Activated naive CD8-positive, alpha-beta T cell treated with anti-CD3 and anti-CD28 coated beads for 36 hours (primary cell): ENCODE measurements at places on chromosomes 3 and 15. TPM values are rescaled to one million over a fixed set of nuclear protein-coding genes. Genes with fewer than 3 reads are reported as not detected.

DUOX1 gene
- total RNA-seq, result 0.14 TPM

SOX14 gene
- not detected for total RNA-seq

SH3BP5 gene
- 2.4 TPM for total RNA-seq

EXD1 gene
- not detected for total RNA-seq

SLC25A36 gene
- 61.4 TPM for total RNA-seq

LCMT2 gene
- total RNA-seq, result 12.4 TPM

FRMD5 gene
- total RNA-seq, result 0.42 TPM

GMPPB gene
- total RNA-seq, result 43.6 TPM

ZNF35 gene
- 6.9 TPM for total RNA-seq

ALDH1A3 gene
- total RNA-seq, result not detected

HYKK gene
- total RNA-seq, result 1.5 TPM

PRTG gene
- not detected for total RNA-seq

DNA sequence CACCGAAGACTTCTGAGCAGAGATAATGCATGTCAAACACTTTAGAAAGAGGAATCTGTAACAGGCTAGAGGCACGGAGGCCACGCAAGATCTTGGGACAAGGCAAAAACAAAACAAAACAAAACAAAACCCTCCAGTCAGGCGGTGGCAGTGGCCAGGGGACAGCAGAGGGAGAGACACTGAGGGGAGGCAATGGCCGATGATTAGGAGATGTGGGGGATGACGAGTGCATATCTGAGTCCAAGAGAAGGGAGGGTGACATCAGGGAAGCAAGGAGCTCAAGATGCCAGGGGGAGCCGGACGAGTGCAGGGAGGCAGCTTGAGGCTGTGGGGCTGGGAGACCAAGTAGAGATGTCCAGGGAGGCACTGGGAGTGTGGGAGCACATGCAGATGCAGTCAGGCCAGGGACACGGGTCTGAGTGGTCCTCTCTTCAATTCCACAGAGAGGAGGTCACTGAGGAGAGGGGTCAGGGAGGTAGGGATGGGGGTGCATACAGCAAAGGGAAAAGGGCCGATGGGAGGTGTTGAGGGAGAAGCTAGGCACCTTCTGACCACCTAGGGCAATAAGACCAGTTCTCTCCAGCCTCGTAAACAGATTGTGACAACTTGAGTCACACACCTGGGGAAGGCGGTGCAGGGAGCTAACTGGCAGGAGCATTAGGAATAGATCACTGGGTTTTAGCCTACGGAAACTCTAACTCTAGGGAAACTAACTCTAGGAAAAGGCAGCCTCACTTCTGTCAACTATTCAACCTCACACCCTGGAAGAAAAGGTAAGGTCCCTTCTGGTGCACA lies 29.6 kb downstream of the SLCO2A1 start:
- no peaks in the 10 kb centered on the region for H3K36me3 ChIP-seq
- H3K27me3 ChIP-seq, result peaks cover 9% of the 10 kb centered on the region

DNA sequence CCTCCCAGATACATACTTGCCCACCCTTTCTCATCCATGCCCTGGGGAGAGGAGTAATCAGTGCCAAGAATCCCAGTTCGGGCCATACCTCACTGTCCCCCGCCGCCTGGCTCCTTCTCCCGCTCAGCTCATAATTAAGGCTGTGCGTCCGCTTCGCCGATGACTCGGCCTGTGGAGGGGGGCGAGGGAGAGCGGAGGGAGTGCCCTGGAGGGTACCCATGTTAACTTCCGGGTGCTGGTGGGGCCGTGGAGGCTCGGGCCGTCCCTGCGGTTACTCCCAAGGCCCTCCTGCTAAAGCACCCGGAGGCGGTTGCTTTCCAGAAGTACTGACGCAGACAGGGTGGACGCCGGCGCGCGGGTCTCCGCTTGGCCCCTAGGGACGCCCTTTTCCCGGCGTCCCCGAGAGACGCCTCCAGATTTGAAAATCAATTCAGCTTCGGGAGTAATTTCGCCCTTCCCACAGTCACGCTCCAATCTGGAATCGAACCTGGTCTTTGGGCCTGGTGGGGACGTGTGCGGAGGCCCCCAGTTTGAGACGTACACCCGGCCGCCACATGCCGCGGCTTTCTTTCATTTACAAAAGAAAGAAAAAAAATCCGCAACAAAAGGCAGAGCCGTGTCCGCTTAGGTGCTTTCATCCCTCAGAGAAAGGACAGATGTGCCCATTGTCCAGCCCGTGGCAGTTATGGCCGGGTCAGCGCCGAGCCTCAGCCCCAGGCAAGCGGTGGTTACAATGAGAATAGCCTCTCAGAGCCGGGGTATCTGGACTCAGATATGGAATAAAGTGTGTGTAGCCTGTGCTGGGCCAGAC lies 1.0 kb upstream of the ONECUT1 start:
- H3K27ac ChIP-seq, result no peak overlapping the region
- H3K27me3 ChIP-seq, result peaks cover 97% of the 10 kb centered on the region
- no peak overlapping the region for H3K4me3 ChIP-seq
- H3K36me3 ChIP-seq, result no peaks in the 10 kb centered on the region
- no peak for DNase-seq

DNA sequence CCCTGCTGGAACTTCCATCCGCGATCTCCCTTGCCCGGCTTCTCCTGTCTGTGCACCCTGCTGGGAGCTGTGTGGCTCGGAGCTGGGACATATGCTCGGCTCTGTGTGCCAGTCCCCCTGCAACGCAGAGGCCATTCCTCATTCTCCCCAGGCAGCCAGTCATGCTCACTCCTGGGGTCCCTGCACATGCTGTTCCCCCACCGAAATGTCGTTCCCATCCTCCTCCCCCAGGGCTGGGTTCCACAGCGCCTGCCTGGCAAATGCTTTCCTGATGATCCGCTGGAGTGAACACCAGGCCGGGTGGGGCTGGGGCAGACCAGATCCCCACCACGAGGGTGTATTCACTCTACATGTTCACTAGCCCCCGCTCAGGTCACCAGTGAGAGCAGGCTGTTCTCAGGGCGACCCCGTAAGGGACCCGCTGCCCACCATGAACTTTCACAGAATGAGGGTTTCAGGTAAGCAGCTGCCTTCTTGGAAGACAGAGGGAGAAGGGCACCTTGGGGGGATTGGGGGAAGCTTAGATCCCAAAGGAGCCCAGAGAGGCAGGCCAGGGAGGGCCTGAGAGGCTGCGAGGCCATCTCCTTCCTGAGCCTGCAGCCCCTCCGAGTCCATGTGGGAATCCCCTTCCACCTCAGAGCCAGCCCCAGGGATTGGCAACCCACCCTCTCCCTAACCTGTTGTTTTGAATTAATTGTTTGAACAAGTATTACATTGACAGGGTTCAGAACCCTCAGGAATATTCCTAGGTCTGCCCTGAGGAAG lies 88.7 kb upstream of the IQSEC1 start:
- H3K27ac ChIP-seq, result no peak overlapping the region
- no peaks in the 10 kb centered on the region for H3K36me3 ChIP-seq
- no peak for DNase-seq
- no peaks in the 10 kb centered on the region for H3K4me1 ChIP-seq
- H3K4me3 ChIP-seq, result no peak overlapping the region

DNA sequence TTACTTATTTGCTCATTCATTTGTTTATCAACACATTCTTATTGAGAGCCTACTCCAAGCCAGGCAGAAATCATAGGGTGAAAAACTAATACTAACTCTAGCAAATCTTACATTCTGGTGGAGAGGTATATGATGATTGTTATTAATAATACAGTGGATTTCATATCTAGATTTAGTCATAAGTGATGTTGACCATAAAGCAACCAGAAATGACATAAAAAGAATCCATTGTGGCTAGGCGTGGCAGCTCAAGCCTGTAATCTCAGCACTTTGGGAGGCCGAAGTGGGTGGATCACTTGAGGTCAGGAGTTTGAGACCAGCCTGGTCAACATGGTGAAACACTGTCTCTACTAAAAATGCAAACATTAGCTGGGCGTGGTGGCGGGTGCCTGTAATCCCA lies 26.2 kb upstream of the IL20RB start:
- no peak overlapping the region for H3K4me3 ChIP-seq
- peaks cover 55% of the 10 kb centered on the region for H3K36me3 ChIP-seq
- no peak overlapping the region for H3K27ac ChIP-seq
- no peak for DNase-seq
- no peaks in the 10 kb centered on the region for H3K27me3 ChIP-seq
- peaks cover 51% of the 10 kb centered on the region for H3K4me1 ChIP-seq

GRCh38 chr3:129461461-129462146 lies 21.6 kb downstream of the IFT122 start:
- H3K4me3 ChIP-seq, result no peak overlapping the region
- no peaks in the 10 kb centered on the region for H3K27me3 ChIP-seq
- no peak for DNase-seq
- no peak overlapping the region for H3K27ac ChIP-seq

DNA sequence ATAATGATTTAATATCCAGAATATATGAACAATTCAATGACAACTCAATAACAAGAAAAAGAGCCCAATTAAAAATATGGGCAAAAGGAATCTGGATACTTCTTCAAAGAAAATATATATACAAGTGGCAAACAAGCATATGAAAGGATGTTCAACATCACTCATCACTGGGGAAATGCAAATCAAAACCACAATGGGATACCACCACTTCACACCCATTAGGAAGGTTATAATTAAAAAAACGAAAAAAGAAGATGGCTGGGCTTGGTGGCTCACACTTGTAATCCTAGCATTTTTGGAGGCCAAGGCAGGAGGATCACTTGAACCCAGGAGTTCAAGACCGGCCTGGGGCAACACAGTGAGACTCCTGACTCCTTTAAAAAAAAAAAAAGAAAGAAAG lies 4.1 kb downstream of the CCDC12 start:
- peak overlapping the region; percentile 83 for H3K27ac ChIP-seq
- H3K36me3 ChIP-seq, result peaks cover 56% of the 10 kb centered on the region
- peaks cover 4% of the 10 kb centered on the region for H3K27me3 ChIP-seq
- H3K4me3 ChIP-seq, result peak overlapping the region; percentile 45
- DNase-seq, result no peak

GRCh38 chr15:60405399-60405798 lies 7.6 kb upstream of the ANXA2 start:
- H3K4me1 ChIP-seq, result peaks cover 6% of the 10 kb centered on the region
- no peak for DNase-seq
- H3K36me3 ChIP-seq, result no peaks in the 10 kb centered on the region
- no peak overlapping the region for H3K27ac ChIP-seq
- H3K4me3 ChIP-seq, result no peak overlapping the region

DNA sequence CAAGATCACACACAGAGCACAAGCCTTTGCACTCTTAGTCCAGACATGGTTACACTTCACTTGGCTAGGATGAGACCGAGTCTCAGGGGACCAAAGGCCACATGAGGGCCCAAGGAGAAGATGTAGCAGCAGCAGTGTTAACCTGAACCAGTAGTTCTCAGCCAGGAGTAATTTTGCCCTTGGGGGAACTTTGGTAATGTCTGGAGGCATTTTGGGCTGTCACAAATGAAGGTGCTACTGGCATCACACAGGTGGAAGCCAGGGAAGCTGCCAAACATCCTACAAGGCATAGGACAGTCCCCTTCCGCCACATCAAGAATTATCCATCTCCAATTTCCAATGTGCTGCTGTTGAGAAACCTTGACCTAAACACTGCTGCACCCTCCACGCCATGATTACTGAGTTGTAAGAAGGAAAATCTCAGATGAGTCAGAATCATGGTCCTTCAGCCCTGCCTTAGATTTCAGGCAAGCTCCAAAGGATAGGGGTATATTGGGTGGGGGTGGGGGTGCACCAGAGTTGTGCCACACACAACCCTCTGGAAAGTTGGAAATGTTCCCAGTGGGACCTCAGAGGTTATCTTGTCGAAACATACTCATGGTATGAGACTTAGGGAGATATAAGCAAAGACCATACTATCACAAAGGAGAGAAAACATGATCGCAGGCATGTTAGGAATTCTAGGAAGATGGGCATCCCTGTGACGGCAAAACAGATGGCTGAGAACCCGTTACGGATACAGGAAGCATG lies 36.2 kb downstream of the SEMA5B start:
- H3K4me3 ChIP-seq, result no peak overlapping the region
- H3K27ac ChIP-seq, result no peak overlapping the region
- peaks cover 42% of the 10 kb centered on the region for H3K27me3 ChIP-seq
- H3K36me3 ChIP-seq, result no peaks in the 10 kb centered on the region
- DNase-seq, result no peak

DNA sequence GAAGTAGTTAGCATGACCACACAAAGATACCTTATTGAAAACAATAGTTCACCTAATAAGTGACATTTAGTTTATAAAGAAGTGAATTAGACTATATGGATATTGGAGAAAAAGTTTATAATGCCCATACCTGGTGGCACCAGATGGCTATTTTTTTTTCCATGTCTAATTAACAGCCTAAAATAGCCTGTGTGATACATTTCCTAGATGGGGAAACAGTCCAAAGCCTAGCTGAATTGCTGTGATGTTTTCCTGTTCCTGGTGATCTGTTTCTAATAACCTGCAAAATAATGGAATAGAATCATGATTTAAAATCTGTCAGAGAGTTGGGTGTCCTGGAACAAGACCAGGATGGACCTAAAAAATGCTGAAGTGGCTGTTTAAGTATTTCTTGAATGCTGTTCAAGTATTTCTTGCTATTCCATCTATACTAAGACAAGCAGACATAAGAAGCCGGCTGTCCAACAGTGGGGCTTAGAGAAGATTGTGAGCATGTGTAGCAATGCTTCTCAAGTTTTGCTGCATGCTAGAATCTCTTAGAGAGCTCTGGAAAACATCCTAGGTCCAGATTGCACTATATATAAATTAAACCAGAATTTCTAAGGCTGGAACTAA lies 31.3 kb downstream of the LRRC3B start:
- H3K36me3 ChIP-seq, result no peaks in the 10 kb centered on the region
- H3K4me3 ChIP-seq, result no peak overlapping the region
- no peaks in the 10 kb centered on the region for H3K27me3 ChIP-seq
- no peaks in the 10 kb centered on the region for H3K4me1 ChIP-seq
- no peak for DNase-seq

DNA sequence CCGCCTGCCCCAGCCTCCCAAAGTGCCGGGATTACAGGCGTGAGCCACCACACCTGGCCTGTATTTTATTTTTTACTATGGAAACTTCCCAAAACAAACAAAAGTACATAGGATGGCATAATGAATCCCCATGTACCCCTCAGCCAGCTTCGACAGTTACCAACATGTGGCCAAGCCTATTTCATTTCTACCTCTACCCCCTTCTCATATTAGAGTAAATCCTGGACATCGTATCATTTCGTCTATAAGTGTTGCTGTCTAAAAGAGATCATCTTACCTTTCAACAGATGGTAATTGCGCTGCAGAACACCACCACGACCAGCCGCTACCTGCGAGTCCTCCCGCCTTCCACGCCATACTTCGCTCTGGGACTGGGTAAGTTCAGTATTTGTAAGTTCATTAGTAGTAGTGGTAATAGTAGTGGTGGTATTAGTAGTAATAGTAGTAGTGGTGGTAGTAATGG lies 44.9 kb downstream of the DLEC1 start:
- peaks cover 6% of the 10 kb centered on the region for H3K36me3 ChIP-seq
- peak overlapping the region; percentile 20 for H3K4me3 ChIP-seq
- no peaks in the 10 kb centered on the region for H3K4me1 ChIP-seq
- no peaks in the 10 kb centered on the region for H3K27me3 ChIP-seq
- no peak for DNase-seq

DNA sequence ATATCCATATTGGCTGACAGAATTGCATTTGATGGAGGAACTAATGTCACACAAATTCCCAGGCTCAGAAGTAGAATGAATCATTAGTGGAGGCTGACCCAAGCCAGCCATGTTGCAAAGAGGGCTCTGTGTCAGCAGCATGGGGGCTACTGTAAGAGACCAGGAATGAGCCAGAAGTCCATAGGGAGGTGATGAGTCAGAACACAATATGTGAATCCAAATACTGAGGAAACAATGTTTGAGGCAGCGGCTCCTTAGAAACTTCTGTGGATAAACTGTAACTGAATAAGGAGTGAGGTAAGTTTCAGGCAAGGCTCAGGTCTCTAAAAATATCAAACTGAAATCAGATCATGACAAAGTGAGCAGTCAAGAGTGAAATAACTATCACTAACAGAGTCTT lies 170.7 kb downstream of the WDR72 start:
- H3K27me3 ChIP-seq, result peaks cover 7% of the 10 kb centered on the region
- no peak for DNase-seq
- H3K36me3 ChIP-seq, result no peaks in the 10 kb centered on the region
